Activated CD4-positive, CD25-positive, alpha-beta regulatory T cell treated with anti-CD3 and anti-CD28 coated beads, Interleukin-2, amount 50 U/mL, for 16 hours (primary cell): ENCODE measurements at places on chromosomes 2 and 18.
A peak's percentile ranks its signal among the peaks of the same experiment; 100 is the strongest.

DNA sequence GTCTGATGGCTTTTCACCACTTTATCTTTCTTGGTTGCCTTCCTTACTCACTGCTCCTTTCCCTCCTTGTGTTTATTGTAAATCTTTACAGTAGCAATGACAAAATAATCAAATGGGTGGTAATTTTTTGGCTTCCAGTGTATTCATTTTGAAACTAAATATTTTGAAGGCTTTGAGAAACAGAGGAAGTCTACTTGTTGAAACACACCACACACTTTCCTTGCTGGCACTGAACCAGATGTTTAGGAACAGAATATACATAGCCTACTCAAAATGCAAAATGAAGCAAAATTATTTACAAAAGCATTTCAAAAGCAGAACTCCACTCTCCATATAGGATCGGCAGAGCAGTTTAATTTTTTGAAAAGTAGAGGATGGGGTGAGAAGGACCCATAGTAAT is 189.8 kb downstream of the LTBP1 start:
- DNase-seq = no peak

- DNase-seq = no peak
Observed at GRCh38 chr2:135311268-135311667, 219.8 kb downstream of the ZRANB3 start.

DNA sequence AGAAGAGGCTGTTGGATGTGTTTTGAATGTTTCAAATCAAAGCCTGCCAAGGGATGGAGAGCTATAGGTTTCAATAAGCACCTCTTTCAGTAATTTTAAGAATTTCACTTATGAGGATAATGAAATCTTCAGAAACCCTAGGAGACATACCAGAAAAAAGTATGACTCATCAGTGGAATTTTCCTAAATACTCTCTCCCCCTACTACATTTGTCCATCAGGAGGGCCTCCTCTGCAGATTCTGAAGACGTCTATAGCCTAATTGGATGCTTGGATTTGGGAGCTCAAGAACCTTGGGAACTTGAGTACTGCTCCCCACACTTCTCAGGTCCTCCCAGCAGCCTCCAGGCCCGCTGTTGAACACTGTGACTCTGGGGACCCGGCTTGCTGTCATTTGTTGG is 374.3 kb downstream of the SLC4A3 start:
- no peak for DNase-seq

GRCh38 chr2:54206596-54206995 is 49.4 kb downstream of the TSPYL6 start:
- DNase-seq = no peak

DNA sequence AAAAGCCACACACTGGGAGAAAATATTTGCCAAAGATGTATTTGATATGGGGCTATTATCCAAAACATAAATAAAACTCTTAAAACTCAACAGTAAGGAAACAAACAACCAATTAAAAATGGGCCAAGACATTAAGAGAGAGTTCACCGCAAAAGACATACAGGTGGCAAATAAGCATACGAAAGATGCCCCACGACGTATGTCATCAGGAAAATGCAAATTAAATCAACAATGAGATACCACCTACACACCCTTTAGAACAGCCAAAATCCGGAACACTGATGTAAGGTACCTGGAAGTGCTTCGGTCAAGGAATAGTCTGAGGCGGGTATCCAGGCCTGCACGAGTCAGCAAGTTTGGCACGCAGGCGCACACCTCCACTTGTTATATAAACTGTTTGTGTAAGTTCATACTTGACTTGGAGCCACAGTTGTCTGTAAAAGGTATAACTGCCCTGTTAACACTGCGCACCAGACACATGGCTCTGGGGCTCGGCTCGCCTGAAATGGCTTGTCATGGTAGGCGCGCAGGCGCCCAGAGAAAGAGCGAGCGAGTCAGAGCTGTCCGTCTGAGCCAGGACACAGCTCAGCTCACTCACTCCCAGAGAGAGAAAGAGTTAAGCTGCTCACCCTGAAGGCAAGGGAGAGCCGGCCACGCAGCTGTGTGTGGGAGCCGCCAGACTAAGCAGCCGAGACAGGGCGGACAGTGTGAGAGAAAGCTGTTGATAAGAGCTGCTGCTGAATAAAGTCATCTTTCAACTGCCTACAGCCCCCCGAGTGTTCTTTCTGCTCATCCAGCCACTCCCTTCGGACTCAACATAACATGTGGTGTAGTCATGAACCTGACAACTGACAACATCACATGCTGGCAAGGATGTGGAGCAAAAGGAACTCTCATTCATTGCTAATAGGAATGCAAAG is 87.3 kb downstream of the HNRNPLL start:
- no peak for DNase-seq

DNA sequence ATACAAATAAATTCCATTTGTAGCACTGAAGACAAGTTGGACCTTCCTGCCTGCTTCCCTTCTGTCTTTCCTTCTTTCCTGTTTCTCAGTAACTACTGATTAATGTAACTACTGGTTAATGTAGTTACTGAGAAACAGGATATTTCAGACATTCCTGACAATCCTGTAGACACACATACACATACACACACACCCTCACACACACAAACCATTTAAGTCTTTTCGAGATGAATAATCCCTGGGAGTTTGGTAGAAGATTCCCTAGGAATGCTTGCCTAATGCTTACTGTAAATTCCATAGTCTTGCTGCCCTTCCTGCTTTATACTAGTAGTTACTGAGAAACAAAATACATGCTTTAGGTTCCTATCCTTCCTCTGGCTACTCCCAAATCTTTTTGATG is 83.9 kb downstream of the PIK3C3 start:
- DNase-seq = no peak

GRCh38 chr2:98796775-98797544 is 66.0 kb upstream of the MGAT4A start:
- no peak for DNase-seq

DNA sequence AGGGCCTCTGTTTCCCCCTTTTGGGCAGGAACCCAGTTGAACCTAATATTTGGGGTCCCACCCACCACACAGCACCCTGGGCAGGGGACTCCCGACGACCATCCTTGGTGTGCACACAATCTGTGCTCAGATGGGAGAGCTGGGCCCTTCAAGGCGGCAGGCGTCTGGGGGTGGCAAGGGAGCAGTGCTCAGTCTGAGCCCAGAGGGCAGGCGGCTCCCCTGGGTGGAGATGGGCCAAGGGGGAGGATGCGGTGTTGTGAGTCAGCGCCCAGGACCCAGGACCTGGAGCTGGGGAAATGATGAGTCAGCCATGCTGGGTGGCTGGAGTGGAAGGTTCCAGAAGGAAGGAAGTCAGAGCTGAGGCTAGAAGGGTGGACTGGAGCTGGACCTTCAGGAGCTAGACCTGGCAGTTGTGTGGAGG is 3.8 kb downstream of the PROM2 start:
- no peak for DNase-seq

DNA sequence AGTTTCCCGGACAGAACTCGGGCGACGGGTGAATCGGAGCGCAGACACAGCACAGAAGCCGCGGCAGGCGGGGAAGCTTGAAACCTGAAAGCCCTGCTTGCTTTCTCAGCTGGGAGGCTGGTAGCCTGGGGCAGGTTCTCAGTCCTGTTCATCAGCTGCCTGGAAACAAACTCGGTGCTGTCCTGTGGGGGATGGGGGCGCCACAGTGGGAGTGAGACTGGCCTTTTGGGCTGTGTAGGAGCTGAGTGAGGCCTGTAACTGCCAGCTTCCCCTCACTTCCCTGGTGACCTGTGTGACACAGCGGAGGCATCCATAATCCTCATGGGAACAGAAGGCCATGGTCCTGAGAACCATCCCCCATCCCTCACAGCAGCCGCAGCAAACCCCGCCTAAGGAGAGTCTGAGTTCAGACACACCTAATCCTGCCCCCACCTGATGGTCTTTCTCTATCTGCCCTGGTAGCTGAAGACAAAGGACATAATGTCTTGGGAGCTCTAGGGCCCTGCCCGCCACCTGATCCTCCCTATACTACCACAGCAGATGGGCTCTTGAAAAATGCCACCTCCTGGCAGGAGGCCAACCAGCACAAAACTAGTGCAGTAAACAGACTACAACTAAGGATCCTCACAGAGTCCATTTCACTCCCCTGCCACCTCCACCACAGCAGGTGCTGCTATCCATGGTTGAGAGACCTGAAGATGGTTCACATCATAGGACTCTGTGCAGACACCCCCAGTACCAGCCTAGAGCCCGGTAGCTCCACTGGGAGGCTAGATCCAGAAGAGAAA is 52.7 kb upstream of the LDLRAD4 start:
- no peak for DNase-seq

GRCh38 chr2:218876562-218877219 is 4.0 kb upstream of the WNT10A start:
- peak; percentile 48 for DNase-seq

DNA sequence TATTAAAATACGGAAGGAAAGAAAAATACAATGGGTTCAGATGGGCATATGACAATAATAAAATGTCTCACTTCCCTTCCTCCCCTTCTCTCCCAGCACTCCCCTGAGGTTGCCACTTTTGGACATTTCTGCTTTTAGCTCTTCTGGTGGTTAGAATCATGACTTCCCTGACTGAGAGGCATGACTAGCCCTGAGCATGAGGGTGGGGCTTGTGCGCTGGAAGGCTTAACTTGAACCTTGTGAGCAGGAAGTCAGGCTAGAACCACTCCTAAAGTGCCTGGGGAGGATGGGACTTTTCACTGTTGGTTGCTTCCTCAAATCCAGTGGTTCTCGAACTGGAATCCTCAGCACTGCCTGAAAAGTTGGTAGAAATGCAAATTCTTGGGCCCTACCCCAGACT is 19.7 kb upstream of the ARHGAP25 start:
- DNase-seq = no peak

- DNase-seq = no peak
Observed at GRCh38 chr2:240451791-240452461, 16.5 kb downstream of the GPC1 start.

DNA sequence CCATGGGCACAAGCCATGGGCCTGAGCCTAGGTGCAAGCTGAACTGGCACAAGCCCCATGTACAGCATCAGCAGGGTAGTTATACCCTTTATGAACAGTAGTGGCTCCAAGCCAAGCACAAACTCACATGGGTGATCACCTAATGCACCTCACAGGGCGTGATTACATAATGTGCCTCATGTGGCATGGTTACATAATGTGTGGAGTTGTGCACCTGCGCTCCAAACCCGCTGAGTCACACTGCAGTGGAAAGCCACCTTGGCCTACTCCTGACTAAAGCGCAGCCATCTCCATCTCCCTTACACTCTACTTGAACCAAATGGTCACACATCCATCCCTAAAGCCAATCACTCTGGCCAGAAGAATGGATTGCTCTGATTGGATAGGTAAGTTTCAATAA is 279.7 kb downstream of the MBD2 start:
- no peak for DNase-seq

GRCh38 chr18:42931491-42931890 is 184.0 kb downstream of the RIT2 start:
- DNase-seq = no peak

GRCh38 chr2:172096626-172097547 is 5.8 kb downstream of the DLX2 start:
- DNase-seq = no peak

DNA sequence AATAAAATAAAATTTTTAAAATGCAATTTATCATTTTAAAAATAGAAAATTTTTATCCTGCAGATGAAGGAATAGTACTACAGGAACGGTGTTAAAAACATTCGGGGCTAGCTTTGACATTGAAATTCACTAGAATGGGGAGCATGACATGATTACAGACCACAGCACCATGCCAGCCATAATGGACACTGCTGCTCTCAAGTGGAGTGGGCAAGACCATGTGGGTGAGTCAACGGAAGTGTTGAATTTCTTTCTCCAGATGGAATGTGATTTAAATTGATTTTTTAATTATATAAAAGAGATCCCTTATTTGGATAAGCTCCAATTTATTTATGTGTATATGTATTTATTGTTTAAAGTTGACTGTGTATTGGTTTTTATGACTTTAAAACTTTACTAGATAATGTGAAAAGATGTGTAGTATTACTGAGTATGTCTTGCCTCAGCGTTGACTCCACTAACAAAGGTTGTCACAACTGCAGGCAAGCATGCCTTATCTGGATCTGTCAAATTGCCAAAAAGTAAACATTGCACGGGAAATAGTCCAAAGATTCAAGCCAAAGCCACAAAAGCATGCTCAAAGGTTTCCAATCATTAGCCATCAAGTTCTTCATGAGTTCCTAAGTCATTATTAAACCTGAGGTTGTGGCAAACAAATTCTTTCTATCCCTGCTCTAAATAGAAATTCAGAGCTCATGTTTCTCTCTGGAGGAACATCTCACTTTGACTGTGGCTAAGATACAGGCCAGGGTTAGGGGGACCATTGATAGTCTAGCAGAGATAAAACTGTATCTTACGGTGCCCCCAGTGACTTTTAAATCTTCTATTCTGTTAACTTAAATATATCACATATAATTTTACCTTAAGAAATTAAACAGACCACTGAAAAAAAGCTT is 536.9 kb downstream of the TMX3 start:
- no peak for DNase-seq

- DNase-seq = no peak
Observed at GRCh38 chr2:239047861-239048260, 200.0 kb downstream of the TWIST2 start.

- no peak for DNase-seq
Observed at GRCh38 chr2:203070701-203071100, 56.0 kb downstream of the NBEAL1 start.

DNA sequence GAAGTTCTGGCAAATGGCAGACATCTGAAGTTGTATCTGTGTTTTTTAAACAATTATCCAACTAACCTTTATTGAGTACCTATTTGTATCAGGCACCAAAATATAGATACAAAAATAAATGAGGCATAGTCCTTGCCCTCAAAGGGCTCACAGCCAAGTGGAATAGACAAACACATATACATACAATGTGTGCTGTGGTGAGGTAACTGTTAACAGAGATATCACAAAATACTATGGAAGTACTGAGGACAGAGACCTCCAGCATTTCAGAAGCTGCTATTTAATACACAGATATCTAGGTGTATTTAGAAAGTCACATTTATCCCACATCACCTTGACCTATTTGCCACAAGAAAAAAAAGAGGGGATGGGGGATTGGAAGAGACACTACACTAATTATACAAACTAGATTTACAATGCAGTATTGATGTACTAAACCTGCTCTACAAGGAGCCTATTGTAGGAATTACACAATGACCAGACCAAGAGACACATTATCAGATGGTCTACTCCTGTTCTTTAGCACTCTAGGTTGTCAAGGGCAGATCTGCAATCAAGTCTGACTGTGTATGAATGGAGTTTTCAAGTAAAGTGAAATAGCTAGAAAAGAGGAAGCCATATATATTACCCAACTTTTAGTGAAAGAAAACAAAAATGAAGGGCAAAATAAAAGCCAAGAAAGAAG is 62.2 kb downstream of the SPIRE1 start:
- no peak for DNase-seq

GRCh38 chr2:39658371-39658770 is 7.3 kb upstream of the TMEM178A start:
- DNase-seq = no peak

DNA sequence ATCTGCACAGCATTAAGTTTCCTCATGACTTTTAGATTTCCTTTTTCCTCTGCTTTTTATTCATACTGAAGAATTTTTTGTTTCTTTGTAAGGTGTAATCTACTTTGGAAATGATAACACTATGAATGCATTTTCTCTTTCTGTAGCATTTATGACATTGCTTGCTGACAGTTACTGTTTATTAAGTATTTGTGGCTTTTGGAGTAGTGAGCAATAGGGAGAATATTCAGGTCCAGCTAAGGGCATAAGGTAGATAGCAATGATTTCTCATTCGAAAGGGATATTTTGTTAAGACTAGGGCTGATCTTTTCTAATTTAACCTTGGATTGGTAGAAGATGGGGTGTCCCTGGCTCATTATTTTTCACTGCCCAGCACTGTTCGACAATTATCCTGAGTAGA is 80.3 kb downstream of the XRCC5 start:
- no peak for DNase-seq

GRCh38 chr2:4420032-4420431 is 716.7 kb downstream of the DCDC2C start:
- DNase-seq = no peak
